ENCODE measurements at places on chromosomes 6 and 20.

- peak; percentile 99 for DNase-seq
Observed at GRCh38 chr6:44661221-44662008, 273.9 kb downstream of the CDC5L start.

DNA sequence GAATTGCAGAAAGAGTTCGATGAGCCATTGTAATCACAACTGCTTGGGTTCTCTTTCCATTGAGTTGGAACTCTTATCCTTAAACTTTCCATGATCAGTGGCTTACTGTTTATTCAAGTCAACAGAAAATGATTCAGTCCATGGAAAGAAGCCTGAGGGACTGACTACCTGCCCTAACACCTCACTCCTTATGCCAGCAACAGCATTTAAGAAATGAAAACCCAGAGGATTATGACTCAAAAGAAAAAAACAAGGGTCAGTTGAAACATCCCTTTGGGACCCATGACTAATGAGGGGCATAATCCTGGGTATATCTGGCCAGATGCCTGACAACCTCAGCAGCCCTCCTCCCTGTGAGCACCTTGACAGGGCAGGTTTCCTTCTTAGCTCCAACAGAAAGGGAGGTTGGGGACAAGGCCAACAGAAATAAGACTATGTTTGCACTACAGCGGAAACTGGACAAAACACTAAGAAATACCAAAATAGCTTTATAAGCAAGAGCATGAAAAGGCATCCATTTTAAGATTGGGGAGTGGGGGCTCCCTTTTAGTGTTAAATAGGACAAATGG, 106.7 kb downstream of the MAP3K5 start:
- DNase-seq = no peak

- no peak for DNase-seq
Observed at GRCh38 chr6:35638679-35639078, 50.0 kb downstream of the FKBP5 start.

DNA sequence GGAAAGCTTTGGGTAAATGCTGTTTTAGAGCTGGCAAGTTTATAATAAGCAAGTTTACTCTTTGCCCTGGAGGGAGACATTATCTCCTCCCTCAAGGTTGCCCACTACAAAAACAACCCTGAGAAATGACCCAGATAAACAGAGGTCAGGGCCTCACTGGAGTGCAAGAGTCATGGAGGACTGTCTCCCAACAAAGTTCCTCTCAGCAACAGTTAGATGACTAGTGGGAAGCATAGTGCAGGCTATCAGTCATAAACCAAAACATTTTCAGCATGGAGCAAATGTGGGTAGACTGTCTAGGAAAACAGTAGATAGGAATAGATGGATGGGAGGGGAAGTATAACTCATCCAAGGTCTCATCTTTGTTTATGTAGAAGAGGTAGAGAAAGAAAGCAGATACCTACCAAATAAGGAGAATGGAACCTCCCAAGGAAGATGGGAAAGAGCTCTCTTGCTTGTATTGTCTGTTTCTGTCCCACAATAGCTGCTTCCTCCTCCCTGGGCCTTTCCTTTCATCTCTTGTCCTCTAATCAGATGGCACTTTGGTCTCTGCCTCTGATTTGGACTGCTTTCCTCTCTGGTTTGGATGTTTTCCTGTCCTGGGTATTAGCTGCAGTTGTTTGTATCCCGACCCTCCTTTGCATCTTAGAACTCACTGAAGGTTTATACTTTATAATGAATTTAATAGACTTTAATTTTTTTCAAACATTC, 95.4 kb downstream of the WASF1 start:
- DNase-seq = no peak

DNA sequence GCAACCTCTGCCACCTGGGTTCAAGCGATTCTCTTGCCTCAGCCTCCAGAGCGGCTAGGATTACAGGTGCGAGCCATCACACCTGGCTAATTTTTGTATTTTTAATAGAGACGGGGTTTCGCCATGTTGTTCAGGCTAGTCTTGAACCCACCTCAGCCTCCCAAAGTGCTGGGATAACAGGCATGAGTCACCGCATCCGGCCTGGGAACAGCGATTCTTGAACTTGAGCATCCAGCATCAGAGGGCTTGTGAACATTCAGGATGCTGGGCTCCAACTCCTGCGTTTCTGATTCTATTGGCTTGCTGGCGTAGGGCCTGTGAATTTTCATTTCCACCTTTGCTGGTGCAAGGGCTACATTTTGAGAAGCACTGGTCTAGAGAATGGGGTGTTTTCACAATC, 24.5 kb upstream of the PIM1 start:
- DNase-seq = no peak

GRCh38 chr20:36688630-36689029, 42.6 kb upstream of the SLA2 start:
- no peak for DNase-seq

Measured in GM04503 (cell line).